Keratinocyte (primary cell): ENCODE measurements at places on chromosomes 3 and 15.

DNA sequence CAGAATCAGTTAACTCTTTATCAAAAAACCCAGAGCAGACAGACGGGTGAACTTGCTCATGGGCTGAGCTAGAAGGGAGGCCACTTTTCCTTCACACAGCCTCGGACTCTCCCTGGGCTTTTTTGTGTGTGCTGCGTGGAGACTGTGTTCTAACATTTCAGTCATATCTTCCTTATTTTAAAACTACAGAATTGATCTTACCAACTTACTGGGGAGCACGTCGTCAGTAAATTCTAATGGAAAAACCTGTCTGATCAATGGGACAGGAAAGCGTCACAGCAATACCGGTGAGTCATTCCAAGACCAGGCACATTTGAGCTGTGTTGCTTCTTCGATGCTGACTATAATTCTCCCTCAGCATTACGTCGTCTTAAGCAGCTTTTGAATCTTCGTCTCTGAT lies 145.1 kb downstream of the LPP start:
- DNase-seq, result no peak

DNA sequence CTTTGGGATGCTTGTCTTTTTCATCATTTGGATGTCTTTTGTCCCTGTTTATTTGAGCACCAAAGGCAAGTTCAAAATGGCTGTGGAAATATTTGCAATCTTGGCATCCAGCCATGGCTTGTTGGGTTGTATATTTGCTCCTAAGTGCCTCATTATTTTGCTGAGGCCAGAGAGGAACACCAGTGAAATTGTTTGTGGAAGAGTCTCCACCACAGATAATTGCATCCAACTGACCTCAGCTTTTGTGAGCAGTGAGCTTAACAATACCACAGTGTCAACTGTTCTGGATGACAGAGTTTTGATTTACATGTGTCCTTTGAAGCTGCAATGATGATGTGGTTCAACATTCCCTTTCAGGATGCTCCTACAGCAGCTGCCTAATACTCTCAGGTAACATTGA lies 83.0 kb upstream of the KCNAB1 start:
- DNase-seq, result no peak

DNA sequence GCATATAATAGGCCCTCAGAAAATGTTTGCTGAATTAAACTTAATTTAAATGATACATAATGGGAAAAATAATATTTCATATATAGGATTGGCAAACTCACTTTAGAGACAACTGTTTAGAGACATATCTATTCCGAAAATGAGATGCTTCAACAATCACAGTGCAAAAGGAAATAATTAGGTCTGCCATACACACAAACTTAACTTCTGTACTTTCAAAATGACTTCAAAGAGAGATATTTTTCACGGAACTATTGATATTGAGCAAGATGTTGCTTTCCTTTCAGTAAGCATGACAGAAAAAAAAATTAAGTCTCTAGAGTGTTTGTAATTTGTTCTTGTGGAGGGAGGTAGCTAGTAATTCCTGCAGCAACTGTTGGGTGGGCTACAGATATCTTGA lies 769.5 kb downstream of the TUSC7 start:
- no peak for DNase-seq

- no peak for DNase-seq
Observed at GRCh38 chr15:92631721-92632120, 23.9 kb downstream of the FAM174B start.

- DNase-seq, result no peak
Observed at GRCh38 chr15:57697588-57697987, 8.9 kb upstream of the POLR2M start.

GRCh38 chr15:72740219-72740618 lies 43.3 kb downstream of the ADPGK start:
- DNase-seq, result no peak

GRCh38 chr3:20842002-20842401 lies 656.0 kb upstream of the SGO1 start:
- DNase-seq, result no peak
